ENCODE measurements at places on chromosomes 11 and 22.

DNA sequence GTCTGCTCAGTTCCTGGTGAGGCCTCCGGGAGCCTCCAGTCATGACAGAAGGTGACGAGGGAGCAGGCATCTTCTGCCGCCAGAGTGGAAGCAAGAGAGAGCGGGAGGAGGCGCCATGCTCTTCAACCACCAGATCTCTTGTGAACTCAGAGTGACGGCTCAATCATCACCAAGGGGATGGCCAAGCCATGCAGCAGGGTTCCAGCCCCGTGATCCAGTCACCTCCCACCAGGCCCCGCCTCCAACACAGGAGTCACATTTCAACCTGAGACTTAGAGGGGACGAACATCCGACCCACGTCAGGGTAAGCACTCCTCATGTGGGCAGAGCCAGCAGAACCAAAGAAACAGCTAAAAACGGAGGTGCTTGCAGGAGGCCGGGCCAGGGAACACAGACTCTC lies 1470.5 kb downstream of the BRD1 start:
- DNase-seq: no peak

GRCh38 chr11:93100211-93100610 lies 97.6 kb downstream of the SLC36A4 start:
- DNase-seq: no peak

DNA sequence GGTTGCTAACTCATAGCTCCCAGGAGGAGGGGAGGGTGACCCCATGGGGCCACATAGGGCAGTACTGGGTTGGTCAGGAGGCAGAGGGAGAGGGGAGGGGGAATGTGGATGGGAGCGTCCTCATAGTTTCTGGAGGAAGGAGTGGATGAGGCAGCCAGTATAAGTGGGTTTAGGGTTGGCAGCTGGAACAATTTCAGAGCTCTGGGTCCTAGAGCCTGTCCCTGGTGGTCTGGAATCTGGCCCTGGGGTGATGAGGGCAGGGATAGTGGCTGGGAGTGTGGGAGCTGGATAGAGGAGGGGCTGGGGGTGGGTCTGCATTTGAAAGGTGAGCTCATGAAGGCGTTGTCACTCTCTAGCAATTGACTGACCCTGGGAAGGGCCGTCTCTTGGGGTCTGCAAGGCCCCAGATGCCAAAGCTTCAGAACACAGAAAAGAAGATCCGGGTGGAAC lies 5.3 kb upstream of the MRGPRG start:
- DNase-seq: no peak

GRCh38 chr22:47919001-47919441 lies 1156.6 kb downstream of the TBC1D22A start:
- no peak for DNase-seq

GRCh38 chr22:42080287-42080686 lies 787 bp downstream of the SMDT1 start:
- no peak for DNase-seq

Data from stimulated activated CD4-positive, alpha-beta T cell treated with anti-CD3 and anti-CD28 coated beads, Interleukin-1b, Interleukin-23, amount 100 ng/mL, for 1 hour (primary cell).